ENCODE measurements at places on chromosomes 2 and 18. TPM values are rescaled to one million over a fixed set of nuclear protein-coding genes. Genes with fewer than 3 reads are reported as not detected.
A peak's percentile ranks its signal among the peaks of the same experiment; 100 is the strongest.

DNA sequence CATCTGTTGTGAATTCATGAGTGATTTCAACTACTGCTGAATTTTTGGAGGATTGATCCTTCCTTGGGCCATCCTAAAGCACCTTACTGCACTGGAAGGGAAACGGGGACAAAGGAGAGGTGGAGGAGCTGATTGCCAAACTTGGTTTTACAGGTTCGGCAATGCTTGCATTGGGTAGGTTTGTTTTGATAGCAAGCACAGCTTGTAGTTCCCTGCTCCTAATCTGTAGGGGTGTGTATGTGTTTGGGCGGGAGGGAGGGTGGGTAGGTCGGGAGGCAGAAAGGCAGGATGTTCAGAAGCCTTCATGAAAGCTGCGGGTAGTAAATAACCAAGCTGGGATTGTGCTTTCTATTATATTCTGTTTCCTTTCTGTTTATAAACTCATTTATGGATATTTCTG lies 24.6 kb downstream of the PHLPP1 start:
- no peaks in the 10 kb centered on the region for H3K27me3 ChIP-seq
- H3K4me1 ChIP-seq, result peaks cover 4% of the 10 kb centered on the region
- no peak overlapping the region for H3K4me3 ChIP-seq
- DNase-seq, result no peak

- no peak for DNase-seq
- H3K36me3 ChIP-seq, result peaks cover 22% of the 10 kb centered on the region
- no peak overlapping the region for H3K4me3 ChIP-seq
- no peaks in the 10 kb centered on the region for H3K27me3 ChIP-seq
- no peaks in the 10 kb centered on the region for H3K4me1 ChIP-seq
- no peak overlapping the region for H3K27ac ChIP-seq
Observed at GRCh38 chr2:88753833-88754584, 62.5 kb downstream of the RPIA start.

- no peak for DNase-seq
- H3K4me3 ChIP-seq, result no peak overlapping the region
- no peak overlapping the region for H3K27ac ChIP-seq
- H3K27me3 ChIP-seq, result no peaks in the 10 kb centered on the region
Observed at GRCh38 chr18:31343454-31343853, 25.5 kb downstream of the DSG1 start.

DNA sequence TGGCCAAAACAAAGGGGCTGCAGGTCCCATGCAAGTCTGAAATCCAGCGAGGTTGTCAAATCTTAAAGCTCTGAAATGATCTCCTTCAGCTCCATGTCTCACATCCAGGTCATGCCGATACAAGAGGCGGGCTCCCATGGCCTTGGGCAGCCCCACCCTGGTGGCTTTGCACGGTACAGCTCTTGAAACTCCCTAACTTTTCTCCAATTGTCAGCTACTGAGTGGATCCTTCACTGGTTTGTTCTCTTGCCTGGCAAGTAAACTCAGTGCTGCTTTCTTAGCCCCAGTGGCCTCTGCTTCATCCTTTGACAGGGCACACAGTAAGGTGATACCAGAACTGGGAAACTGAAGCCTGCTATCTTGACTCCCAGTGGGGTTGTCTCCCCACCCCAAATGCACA lies 26.3 kb downstream of the SERPINB13 start:
- no peak overlapping the region for H3K27ac ChIP-seq
- no peak overlapping the region for H3K4me3 ChIP-seq
- no peaks in the 10 kb centered on the region for H3K4me1 ChIP-seq
- no peaks in the 10 kb centered on the region for H3K36me3 ChIP-seq
- no peak for DNase-seq

GRCh38 chr2:62293490-62294271 lies 97.8 kb downstream of the B3GNT2 start:
- H3K27me3 ChIP-seq, result no peaks in the 10 kb centered on the region
- peak; percentile 73 for DNase-seq
- H3K27ac ChIP-seq, result peak overlapping the region; percentile 58
- H3K4me3 ChIP-seq, result peak overlapping the region; percentile 12

EPG5 gene
- total RNA-seq, result 23.8 TPM

GRCh38 chr2:210188190-210188589 lies 17.0 kb upstream of the KANSL1L start:
- H3K36me3 ChIP-seq, result no peaks in the 10 kb centered on the region
- no peak overlapping the region for H3K27ac ChIP-seq
- H3K4me1 ChIP-seq, result no peaks in the 10 kb centered on the region
- no peaks in the 10 kb centered on the region for H3K27me3 ChIP-seq
- no peak overlapping the region for H3K4me3 ChIP-seq

DNA sequence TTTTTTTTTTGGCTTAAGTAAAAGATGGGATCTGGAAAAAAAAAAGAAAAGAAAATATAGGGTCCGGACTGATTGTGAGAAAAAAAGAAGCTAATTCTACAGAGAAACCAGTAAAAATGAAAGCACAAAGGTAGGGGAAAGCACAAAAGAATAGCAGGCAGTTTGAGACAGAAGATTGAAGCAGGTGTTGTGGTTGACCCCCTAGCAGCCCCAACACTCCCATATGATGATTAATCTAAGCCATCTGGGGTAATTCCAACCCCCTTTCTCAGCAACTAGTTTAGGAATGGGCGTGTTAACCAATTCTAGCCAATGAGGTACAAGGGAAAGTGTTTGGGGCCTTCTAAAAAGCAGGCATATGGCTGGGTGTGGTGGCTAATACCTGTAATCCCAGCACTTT lies 77.0 kb downstream of the MBD2 start:
- H3K27ac ChIP-seq, result no peak overlapping the region
- no peak overlapping the region for H3K4me3 ChIP-seq
- peaks cover 8% of the 10 kb centered on the region for H3K36me3 ChIP-seq
- H3K27me3 ChIP-seq, result no peaks in the 10 kb centered on the region

DNA sequence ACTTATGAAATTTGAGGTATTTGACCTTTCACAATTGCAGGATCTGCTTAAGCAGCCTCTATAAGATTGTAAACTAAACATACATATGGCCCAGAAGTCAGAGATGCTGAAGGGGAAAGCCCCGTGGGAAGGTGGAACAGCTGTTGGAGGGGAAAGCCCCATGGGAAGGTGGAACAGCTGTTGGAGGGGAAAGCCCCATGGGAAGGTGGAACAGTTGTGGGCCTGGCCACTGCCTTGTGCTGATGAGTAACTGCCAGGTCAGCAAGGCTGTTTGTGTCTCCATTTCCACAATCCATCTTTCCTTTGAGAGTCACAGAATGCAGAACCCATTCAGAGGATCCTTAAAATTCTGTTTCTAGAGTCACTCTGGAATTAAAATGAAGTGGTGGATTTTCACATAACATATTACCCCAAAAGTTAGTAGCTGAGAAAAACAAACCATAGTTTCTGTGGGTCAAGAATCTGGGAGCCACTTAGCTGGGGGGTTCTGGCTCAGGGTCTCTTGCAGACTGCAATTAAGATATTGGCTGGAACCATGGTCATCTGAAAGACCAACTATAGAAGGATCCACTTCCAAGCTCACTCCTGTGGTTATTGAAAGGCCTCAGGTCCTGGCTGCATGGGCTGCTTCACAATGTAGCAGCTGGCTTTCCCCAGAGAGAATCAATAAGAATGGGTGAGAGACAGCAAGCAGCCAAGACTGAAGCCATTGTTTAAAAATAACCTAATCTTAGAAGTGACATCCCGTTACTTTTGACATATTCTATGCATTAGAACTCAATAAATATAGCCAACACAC lies 86.6 kb upstream of the CAVIN2 start:
- H3K27ac ChIP-seq, result no peak overlapping the region
- DNase-seq, result no peak
- no peaks in the 10 kb centered on the region for H3K36me3 ChIP-seq
- peaks cover 24% of the 10 kb centered on the region for H3K4me1 ChIP-seq
- no peak overlapping the region for H3K4me3 ChIP-seq

DNA sequence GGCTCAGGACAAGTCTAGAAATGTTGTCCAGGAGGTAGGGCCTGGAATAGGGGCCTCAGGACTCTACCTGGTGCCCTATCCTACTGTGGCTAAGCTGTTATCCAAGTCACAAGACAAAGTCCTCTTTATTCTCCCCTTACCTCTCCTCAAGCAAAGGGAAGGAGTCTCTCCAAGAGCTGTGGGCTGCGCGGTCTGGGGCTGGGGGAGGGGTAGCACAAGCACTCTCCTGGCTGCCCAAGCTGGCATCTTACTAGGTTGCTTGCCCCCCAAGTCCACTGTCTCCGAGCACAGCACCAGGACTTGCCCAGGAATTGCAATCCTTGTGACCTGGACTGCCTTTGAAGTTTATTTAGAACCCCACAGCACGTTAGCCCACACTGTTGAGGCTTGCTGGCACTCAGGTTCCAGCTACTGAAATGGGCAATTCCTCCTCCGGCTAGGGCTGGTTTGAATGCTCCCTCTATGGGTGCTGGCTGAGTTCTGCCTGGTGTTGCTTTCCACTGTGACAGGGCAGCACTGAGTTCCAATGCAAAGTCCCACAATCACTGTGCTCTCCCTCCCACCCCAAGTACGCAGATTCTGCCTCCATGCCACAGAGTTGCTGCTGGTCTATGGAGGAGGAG lies 18.5 kb downstream of the DHRS9 start:
- no peak overlapping the region for H3K4me3 ChIP-seq
- H3K4me1 ChIP-seq, result no peaks in the 10 kb centered on the region
- no peak for DNase-seq
- no peaks in the 10 kb centered on the region for H3K27me3 ChIP-seq

TMEM37 gene
- total RNA-seq, result 3.0 TPM

DNA sequence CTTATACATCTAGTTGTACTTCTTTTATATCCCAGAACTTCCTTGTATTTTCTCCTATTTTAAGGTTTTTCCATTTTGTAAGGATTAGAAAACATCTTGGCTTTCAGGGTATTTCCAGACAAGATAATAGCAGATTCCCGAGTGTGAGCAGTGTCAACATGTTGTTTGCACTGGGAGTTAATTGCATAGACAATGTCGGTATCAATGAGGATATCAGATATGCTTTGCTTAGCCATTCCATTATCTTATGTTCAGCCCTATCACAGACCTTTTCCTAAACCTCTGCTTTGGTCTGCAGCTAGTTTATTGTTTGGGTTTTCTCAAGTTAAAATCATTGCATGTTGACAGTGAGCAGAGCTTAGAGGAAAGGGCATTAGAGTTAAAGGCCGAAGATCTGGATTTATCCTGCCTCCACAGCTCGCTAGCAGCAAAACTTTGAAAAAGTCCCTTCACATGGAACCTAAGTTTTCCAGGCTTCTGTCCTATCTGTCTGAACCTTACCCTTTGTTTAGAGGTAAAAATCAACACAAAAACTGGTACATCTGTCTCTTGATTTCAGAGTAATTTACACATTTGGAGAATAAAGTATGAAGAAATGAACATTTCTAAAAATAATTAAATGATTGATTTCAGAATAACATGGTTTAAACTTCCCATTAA lies 355.4 kb downstream of the KIAA1328 start:
- H3K4me3 ChIP-seq, result no peak overlapping the region
- H3K4me1 ChIP-seq, result no peaks in the 10 kb centered on the region
- DNase-seq, result no peak
- no peaks in the 10 kb centered on the region for H3K27me3 ChIP-seq

C2orf78 gene
- not detected for total RNA-seq

CMPK2 gene
- 33.2 TPM for total RNA-seq

RMDN2 gene
- total RNA-seq, result 3.4 TPM

GRCh38 chr2:74026687-74027241 lies 42.1 kb downstream of the TET3 start:
- H3K4me3 ChIP-seq, result no peak overlapping the region
- peaks cover 8% of the 10 kb centered on the region for H3K4me1 ChIP-seq
- H3K36me3 ChIP-seq, result no peaks in the 10 kb centered on the region
- DNase-seq, result no peak

GRCh38 chr2:143899987-143900386 lies 619.9 kb downstream of the ZEB2 start:
- no peak overlapping the region for H3K27ac ChIP-seq
- H3K36me3 ChIP-seq, result no peaks in the 10 kb centered on the region
- DNase-seq, result no peak
- H3K27me3 ChIP-seq, result no peaks in the 10 kb centered on the region
- H3K4me1 ChIP-seq, result no peaks in the 10 kb centered on the region
- no peak overlapping the region for H3K4me3 ChIP-seq

- peaks cover 9% of the 10 kb centered on the region for H3K36me3 ChIP-seq
- no peak overlapping the region for H3K27ac ChIP-seq
- DNase-seq, result no peak
- no peaks in the 10 kb centered on the region for H3K27me3 ChIP-seq
Observed at GRCh38 chr2:190311893-190312634, 7.6 kb downstream of the HIBCH start.
